ENCODE measurements at places on chromosomes 7 and 10. TPM values are rescaled to one million over a fixed set of nuclear protein-coding genes. Genes with fewer than 3 reads are reported as not detected.

The ZNF503 gene
- 14.2 TPM for total RNA-seq

DNA sequence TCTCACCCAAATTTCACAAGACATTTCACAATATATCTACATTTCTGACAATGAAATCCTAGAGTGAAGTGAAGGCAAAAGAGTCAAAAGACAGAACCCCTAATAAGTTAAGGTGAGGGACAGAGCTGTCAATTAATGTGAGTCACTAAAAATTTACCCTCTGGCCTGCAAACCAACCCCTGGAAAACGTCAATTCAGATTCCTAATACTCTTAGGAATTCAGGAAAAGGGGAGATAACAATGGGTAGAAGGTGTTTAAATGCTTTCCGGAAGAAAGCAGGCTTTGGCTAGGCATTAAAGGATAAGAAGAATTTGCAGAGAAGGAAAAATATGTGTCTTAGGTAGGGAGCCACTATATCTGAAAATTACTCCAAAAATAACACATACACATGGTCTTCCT is 299.6 kb downstream of the INHBA start:
- no peak for DNase-seq

DNA sequence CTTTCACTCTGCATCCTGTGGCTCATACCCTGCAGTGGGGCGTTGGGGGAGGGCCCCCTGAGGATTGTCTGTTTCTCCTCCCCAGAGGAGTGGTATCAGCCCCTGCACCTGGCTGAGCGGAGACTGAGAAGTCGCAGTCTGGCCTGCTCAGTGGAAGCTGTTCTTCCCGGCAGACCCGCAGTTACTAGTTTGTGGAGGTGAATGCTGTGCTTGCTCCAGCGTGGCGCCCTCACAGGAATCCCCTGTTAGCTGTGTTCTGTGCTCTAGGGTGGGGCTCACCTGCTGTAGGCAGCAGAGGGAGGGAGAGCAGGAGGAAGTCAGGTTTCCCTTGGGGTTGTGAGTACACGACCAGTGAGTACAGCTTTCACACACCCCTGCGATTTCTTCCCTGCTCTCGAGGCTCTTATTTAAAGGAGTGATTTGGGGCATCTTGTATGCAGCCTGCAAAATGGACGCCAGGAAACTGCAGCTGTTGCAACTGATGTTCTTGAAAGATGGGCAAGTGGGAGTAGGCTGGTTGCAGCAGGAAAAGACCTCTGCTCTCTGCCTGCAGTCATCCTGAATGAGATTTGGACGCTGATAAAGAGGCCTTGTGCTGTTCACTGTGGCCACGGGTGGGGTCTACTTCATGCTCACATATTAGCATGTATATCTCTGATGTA is 66.4 kb downstream of the HK1 start:
- no peak for DNase-seq

The NRCAM gene
- total RNA-seq = 0.27 TPM

- DNase-seq = no peak
These were observed 69.5 kb upstream of the RSBN1L start for GRCh38 chr7:77626586-77627308.

DNA sequence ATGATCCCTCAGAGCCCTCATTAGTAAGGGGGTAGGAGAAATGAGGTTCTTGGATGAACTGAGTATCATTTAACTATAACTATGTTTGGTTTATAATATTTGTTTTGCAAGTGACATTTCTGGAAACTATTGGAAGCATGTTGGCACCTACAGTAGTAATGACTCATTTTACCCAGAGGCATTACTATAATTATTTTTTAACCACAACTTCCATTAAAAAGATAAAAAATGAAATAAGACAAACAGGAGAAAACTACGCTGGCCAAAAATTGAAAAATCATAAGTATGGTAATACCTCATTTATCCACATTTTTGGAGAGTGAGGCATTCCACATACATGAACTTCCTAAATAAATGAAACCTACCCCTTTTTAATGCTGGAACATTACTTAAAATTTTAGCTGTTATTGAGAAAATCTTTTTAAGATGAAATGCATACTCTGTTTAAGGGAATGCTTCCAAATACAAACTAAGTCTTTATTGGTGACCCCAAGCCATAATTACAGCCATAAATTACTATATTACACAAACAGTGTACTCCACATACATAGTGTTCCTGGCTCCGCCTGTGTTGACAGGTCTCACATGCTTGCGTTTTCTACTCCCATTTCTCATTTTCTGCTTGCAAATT is 84.6 kb upstream of the CAPZA2 start:
- DNase-seq = peak; percentile 69

The POMZP3 gene
- total RNA-seq = 29.5 TPM

- no peak for DNase-seq
These were observed 1.3 kb downstream of the CLIP2 start for GRCh38 chr7:74290553-74290950.

The DPYSL4 gene
- 2.1 TPM for total RNA-seq

- DNase-seq = peak; percentile 4
These were observed 139.1 kb upstream of the RHEB start for GRCh38 chr7:151658778-151659177.

- DNase-seq = no peak
These were observed 49.8 kb upstream of the PDZD8 start for GRCh38 chr10:117424883-117425649.

DNA sequence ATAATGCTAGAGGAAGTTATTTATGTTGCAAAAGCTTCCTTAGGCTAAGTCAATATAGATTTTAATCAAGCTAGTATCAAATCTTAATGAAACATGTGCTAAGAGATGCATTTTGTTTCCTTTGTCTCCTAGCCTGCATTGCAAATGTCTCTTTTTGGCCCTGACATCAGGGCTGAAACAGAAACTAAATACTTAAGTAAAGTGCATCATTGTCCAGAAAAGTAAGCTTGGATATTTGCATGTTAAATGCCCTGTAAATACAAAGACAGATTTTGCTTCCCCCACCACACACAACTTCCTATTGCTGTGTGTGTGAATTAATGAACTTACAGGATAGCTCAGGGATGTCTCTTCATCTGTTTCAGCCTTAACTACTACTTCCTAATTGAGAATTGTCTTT is 10.0 kb upstream of the STAMBPL1 start:
- DNase-seq = no peak

The LBX1 gene
- not detected for total RNA-seq

The EFCAB10 gene
- not detected for total RNA-seq

The CDK5 gene
- 44.0 TPM for total RNA-seq

DNA sequence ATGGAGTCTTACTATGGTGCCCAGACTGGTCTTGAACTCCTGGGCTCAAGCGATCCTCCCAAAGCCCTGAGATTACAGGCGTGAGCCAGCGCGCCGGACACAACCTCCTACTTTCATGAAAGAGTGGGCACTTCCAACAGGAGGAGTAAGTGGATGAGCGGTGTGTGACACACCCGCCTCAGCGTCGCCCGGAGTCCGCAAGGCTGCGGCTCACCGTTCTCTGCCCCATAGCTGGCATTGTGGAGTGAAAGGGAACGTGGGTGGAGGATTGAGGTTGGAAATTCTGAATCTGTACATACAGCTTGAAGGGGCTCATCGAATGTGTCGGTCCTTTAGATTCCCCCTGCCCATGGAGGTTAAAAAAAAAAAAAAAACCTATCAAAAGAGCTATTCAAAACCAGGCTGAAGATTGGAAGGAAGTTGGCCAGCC is 524 bp upstream of the PRXL2A start:
- no peak for DNase-seq

The GPNMB gene
- total RNA-seq = 23.8 TPM

GRCh38 chr7:155361346-155361680 is 63.6 kb downstream of the INSIG1 start:
- no peak for DNase-seq

DNA sequence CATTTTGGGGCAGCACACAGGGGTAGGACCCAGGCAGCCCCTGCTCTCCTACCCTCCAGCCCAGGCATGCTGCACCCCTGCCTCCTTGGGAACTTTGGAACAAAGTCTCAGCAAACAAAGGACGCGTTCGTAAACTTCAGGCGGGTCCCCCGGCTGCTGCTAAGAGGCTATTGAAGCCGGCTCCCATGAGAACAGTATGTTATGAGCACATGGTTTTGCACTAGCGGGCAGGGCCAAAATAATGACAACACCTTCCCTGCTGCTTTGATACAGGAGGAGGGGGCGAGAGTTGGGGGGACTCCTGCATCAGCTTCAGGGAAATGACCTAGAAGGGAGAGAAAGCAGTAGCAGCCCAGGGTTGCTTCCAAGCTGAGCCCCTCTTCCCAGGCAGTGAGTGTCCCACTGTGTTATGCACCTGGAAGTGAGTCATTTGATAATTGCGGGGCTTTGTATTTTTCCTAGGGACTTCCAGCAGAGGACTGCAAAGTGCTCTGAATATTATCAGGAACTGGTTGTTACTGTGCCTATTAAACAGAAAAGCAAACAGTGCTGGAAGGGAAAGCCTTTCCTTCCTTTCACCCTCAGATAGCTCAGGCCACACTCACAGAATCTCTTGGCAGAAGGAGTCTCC is 6.9 kb downstream of the ITPRIP start:
- peak; percentile 67 for DNase-seq

- DNase-seq = peak; percentile 17
These were observed 28.0 kb upstream of the HABP2 start for GRCh38 chr10:113524539-113525490.

GRCh38 chr10:132708936-132709335 is 77.0 kb downstream of the NKX6-2 start:
- no peak for DNase-seq

The NPTX2 gene
- total RNA-seq = not detected

The PON3 gene
- not detected for total RNA-seq

The KLF14 gene
- not detected for total RNA-seq

GRCh38 chr7:105653441-105654005 is 72.2 kb upstream of the EFCAB10 start:
- no peak for DNase-seq

The RGS10 gene
- total RNA-seq = 52.6 TPM

DNA sequence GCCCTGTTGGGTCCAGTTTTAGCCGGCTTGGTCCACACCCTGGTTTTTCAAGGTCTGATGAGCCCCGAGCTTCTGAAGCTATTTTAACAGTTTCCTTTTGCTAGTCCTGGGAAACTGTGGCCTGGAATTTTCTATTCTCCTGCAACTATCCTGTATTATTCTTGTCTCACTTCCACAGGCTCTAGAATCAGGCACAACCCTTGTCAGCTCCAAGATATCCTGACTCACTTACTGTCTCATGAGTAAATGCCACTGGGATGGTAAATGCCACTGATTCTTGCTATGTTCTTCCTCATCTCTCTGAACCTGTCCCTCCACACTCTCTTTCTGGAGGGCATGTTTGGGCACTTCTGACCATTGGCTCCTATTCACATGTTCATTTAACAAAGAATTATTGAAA is 611.5 kb upstream of the IGFBP3 start:
- no peak for DNase-seq

GRCh38 chr7:126699707-126700106 is 553.0 kb downstream of the GRM8 start:
- DNase-seq = no peak

The PSPH gene
- total RNA-seq = 25.9 TPM

GRCh38 chr7:18295781-18296423 is 199.6 kb upstream of the HDAC9 start:
- no peak for DNase-seq

DNA sequence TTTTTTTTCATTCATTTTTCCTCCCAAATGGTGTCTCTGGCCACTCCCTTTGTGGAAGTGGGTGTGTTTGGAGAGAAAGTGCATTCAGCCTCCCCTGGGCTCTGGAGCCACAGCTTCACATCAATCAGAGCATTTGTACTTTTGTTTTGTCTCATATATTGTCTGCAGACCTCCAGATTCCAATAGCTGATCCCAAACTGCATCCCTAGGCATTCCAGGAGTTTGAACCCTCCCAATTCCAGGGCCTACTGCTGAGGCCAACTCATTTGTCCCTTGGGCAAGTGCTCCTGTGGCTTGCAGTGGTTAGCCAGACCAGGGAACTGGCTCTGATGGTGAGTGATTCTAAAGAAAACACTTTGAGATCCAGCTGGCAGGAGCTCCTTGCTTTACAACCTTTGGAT is 163.3 kb downstream of the IPMK start:
- no peak for DNase-seq

The AHR gene
- total RNA-seq = 35.7 TPM

The HECW1 gene
- total RNA-seq = 5.6 TPM

The SEPHS1 gene
- total RNA-seq = 40.5 TPM

- DNase-seq = no peak
These were observed at the start of gene MMD2 for GRCh38 chr7:4958477-4959301. TSS of gene MMD2 (minus strand) at chr7:4959187. CDS start at chr7:4959017, 170 bp downstream.

The MRC1 gene
- total RNA-seq = not detected

GRCh38 chr10:96280859-96281258 is 9.5 kb upstream of the BLNK start:
- DNase-seq = no peak

DNA sequence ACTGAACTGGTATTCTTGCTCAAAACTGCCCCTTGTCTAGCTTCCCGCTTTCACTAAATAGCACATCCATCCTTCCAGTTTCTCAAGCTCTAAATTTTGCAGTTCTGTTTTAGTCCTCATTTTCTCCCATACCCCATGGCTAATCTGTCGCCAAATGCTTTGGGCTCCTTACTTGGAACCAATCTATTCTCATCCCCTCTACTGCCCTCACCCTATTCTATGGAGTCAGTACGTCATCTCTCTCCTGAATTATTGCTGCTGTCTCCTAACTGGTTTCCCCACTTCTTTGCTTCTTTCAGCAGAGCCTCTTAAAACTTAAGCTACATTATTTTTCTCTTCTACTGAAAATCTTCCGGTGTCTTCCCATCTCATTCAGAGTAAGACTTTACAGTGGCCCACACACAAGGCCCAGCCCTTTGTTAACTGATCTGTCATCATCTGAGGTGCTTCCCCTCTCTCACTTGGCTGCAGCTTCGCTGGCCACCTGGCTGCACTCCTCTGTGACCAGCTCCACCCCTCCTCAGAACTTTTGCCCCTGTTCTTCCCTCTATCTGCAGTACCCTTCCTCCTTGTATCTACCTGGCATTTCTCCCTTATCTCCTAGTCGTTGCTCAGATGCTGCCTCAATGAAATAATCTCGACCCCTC is 9.9 kb downstream of the STARD3NL start:
- no peak for DNase-seq

The MUC12 gene
- 1.3 TPM for total RNA-seq

The RADIL gene
- total RNA-seq = 0.25 TPM

The PNLIP gene
- not detected for total RNA-seq

- no peak for DNase-seq
These were observed 5.8 kb downstream of the ADO start for GRCh38 chr10:62810156-62810902.

GRCh38 chr7:134985894-134986362 is 380 bp upstream of the AGBL3 start:
- DNase-seq = no peak

The EGR2 gene
- 0.75 TPM for total RNA-seq

The FKBP6 gene
- not detected for total RNA-seq

The MINPP1 gene
- total RNA-seq = 36.1 TPM
